ENCODE measurements at places on chromosomes 12 and 14.

- no peak for DNase-seq
Measured at GRCh38 chr12:716506-716905, 35.9 kb upstream of the WNK1 start.

DNA sequence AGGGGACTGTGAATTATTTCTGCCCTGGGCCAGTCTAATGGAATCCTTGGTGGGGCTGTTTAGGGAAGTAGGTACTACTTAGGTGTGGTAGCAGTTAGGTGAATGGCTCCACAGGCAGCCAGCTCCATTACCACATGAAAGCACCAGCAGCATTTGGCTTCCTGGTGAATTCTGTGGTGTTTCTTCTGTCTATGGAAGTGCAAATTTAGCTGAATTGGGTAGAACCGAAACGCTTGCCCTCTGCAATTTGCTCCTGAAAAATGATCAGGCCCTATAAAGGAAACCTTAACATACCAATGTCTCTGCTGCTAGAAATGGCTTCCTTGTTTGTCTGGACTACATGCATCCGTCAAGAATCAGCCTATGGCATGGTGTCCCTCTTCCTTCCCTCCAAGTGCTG, 16.4 kb downstream of the FLRT2 start:
- no peak for DNase-seq

DNA sequence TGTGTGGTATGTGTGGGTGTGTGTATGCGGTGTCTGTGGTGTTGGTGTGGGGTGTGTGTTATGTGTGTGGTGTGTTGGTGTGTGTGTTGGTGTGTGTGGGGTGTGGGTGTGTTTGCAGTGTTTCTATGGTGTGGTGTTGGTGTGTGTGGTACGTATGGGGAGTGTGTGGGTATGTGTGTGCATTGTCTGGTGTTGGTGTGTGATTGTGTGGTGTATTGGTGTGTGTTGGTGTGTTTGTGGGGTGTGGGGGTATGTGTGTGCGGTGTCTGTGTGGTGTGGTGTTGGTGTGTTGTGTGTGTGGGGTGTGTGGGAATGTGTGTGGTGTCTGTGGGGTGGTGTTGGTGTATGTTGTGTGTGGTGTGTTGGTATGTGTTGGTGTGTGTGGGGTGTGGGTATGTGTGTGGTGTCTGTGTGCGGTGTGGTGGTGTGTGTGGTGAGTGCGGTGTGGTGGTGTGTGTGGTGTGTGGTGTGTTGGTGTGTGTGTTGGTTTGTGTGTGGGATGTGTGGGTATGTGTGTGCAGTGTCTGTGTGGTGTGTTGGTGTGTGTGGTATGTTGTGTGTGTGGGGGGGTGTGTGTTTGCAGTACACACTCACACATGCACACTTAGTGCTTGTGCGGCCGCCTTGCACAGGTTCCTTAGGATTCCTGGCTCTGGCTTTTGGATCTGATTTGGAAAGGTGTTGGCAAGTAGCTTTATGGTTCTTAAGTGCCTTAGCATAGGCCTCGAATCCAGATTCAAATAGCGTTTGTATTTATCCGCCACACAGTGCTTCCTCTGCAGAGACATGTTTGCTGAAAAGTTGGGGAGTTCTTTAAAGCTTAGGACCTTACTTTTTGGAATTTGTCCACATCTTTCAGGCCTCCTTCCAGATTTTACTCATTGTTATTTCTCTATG, 16.4 kb downstream of the MLXIP start:
- DNase-seq: no peak

- DNase-seq: no peak
Measured at GRCh38 chr12:76590131-76590530, 30.6 kb upstream of the OSBPL8 start.

GRCh38 chr14:102957222-102957621, 34.8 kb downstream of the AMN start:
- DNase-seq: no peak

DNA sequence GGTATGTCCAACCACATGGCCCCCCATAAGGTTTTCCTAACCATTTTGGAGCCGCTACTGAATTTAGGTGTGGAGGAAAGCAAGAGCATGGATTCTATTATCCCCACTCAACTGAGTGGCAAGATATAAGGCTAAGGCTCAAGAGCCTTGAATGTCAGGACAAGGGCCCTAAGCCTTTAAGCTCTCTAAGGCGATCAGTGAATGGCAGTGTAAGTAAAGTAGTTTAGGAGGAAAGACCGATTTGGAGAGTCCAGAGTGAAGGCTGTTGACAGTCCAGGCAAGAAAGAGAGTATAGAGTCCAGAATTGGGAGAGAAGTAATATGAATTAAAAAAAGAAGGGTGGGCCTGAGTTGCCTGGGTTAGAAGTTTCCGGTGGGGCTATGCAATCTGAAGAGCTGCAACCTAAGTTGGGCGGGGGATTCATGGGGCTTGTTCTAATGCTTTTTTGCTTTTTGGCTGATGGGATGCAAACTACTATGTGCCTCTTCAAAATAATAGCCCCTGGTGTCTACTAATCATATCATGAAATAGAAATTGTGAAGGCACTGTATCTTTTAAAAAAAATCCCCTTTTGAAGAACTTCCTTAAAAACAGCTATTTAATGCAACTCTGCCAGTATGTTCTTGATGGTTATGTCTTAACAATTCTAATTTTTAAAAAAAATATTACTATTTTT, at the start of gene SPIC:
Gene SPIC, plus strand, starts transcription at position 626 of the 676 bp plus-strand sequence. CDS start 1,569 bp downstream, outside the sequence.
- no peak for DNase-seq

Measured in H54 (cell line).